ENCODE measurements at places on chromosomes 4 and X.

DNA sequence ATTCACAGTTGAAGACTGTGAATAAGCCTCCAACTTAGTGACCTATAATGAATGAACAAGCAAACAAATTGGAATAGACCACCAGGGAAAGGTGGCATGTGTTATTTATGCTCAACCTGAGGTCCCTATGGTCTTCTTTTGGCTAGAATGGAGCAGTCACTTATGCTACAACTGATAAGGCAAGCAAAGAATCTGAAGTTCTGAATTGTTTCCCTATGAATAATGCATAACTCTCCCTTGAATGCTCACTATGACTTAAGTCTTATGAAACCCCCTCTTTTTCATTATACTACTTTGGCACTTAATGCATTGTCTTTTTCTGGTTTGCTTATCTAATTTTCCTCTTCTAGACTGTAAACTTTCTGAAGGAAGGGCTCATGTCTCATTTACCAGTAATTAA lies 2.6 kb downstream of the GIMD1 start:
- DNase-seq: no peak

GRCh38 chr4:138736362-138736761 lies 279.2 kb upstream of the NOCT start:
- DNase-seq: no peak

DNA sequence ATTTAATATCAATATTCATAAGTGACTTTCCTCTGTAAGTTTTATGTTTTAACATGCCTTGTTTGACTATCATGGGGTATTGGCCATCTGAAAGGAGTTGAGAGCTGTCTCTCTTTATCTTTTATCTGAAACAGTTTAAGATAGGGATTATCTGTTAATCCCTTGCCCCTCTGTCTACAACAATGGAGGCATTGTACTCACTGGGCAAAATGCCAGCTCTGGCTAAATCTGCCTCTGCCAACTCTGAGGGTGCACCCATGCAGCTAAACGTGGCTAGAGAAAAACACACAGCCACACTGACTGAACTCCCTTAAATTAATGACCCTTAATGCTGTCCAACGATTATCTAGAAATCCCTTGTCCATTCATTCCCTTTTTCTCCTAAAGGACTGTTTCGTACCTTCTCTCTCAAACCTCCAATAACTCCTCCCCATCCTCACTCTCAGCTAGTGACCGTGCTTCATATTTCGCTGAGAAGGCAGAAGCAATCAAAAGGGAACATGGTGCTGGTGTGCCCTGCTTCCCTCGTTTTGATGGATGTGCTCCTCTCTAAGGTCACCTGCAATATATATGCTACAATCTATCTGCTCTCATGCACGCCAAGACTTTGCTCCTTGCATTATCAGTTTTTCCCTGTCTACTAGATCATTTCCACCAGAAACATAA lies 10.3 kb downstream of the PHKA2 start:
- no peak for DNase-seq

DNA sequence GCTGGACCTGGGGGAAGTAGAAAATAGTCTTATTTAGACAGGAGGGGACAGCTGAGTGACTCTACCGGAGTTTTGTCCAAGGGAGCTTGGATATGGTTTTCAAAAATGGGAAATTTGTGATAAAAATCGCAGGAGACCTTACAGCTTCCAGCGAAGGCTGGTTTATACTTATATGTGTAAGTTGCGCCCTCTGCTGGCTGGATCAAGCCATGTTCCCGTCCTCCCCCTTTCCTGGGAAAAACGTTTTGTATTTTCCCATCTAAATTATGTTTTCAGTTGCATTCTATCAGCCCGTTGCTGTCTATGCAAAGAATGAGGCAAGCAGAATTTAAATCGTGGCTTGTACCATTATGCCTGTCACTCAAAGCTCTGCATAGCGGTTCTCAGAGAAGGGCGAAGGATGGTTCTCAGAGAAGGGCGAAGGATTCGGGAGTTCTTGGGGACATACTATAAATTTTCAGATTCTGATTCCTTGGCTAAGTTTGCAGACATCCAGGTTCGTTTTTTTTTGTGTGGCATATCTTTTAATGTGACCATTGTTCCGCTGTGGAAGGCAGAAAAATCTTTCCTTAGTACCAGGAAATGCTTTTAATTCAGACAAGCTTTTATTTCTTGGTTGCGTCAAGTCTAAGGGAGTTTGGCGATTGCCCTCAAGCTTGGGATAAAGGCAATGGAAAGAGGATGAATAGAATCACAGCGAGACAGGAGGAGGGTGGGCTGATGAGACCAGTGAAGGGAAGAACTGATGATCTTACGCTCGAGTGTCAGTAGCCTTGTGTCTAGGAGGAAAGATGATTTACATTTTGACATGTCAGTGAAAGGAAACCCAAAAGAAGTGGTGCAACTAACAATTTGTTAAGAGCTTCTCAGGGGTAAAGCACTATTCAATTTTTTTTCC lies 128.5 kb upstream of the ARX start:
- peak; percentile 54 for DNase-seq

DNA sequence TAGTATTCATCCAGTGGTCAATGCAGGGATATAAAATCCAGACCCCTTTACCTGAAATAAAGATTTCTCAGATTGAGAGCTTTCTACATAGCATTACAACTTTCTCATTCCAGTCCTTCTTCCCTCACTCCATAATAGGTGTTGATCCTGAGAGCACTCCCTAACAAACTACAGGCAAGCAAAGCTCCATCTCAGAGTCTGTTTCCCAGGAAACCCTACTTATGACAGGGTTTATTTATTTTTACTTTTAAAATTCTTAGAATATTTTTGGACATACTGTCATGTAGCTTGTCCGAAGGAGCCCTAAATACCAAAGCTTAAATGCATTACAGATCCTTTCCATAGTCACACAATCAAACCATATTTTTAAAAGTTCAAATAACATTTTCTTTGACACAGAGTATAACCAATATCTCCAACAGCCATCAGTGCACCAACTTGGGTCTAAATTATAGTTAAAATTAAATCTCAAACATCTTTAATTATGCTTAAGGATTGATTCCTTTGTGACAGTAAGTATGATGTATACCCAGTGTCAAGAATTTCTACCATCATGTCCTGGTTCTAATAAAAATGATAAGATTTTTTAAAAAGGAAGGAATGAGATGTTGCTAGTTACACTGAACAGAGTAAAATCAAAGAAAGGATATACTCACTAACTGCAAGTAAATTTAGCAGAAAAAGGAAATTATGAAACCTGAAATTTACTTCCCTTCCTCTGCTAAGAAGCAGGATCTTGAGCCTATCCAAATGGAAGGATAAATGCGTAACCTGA lies 580.4 kb upstream of the ADGRL3 start:
- DNase-seq: no peak

DNA sequence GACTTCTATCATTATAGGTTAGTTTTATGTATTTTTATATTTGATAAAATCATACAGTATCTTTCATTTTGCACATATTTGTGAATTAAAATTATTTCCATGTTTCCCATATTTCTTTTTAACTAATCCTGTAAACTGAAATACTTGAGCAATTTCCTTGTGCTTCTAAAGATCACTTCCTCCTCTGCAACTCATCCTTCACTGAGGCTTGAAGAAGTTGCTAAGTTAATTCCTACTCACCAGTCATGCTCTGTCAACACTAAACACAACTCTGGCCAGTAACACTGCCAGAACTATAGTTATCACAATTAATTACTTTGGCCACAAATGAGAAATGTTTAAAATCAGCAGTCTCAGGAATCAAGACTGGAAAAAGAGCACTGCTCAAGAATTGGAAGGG lies 6.7 kb downstream of the SPATA4 start:
- peak; percentile 12 for DNase-seq

- peak; percentile 46 for DNase-seq
Observed at GRCh38 chr4:47704693-47705325, 133.1 kb downstream of the CORIN start.

- peak; percentile 1 for DNase-seq
Observed at GRCh38 chrX:48802905-48803200, 986 bp downstream of the HDAC6 start.

GRCh38 chr4:174631901-174632758 lies 109.8 kb upstream of the HPGD start:
- DNase-seq: peak; percentile 68

- DNase-seq: no peak
Observed at GRCh38 chr4:107999932-108000539, 10.3 kb downstream of the HADH start.

DNA sequence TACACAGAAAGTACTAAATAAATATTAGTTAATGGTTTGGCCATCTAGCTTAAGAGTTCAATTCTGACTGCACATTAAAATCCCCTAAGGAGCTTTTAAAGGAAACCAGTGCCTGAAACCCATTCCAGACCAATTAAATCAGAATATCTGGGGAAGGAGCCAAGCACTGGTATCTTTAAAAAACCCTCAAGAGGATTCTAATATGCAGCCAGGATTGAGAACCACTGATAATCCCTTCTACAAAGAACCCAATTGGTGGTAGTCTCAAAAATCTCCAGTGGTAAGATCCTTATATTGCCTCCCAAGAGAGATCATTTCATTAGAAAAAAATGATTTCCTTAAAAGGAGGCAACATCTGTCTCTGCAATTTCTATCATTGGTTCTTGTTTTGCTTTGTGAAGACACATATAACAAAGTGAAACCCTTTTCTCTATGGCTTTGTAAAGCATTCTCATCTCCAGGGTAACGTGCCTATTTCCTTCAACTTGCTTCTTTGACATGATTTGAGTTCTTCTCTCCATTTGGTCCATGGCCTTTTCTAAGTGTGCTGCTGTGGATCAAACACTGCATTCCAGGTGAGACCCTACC lies 3.5 kb downstream of the GPR34 start:
- no peak for DNase-seq

- no peak for DNase-seq
Observed at GRCh38 chr4:69697536-69698242, 44.6 kb upstream of the UGT2A1 start.

DNA sequence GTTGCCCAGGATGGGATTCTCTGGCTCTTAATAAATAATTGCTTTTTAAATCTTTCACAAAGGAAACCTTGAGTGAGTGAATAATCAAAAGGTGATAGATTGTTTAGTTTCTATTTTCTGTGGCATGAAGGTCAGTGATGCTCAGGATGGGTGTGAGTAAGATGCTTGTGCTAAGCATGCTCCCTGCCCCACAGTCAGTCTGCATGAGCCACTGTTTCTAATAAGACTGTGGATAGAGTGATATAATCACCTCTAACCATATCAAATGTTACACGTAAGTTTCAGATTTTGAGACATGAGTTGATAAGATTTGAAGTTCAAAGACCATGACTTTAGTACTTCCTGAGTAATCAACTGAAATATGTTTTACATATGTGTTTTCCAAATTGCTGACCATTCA lies 2.7 kb upstream of the GAGE10 start:
- no peak for DNase-seq

GRCh38 chr4:125116431-125116830 lies 198.3 kb upstream of the FAT4 start:
- DNase-seq: no peak

DNA sequence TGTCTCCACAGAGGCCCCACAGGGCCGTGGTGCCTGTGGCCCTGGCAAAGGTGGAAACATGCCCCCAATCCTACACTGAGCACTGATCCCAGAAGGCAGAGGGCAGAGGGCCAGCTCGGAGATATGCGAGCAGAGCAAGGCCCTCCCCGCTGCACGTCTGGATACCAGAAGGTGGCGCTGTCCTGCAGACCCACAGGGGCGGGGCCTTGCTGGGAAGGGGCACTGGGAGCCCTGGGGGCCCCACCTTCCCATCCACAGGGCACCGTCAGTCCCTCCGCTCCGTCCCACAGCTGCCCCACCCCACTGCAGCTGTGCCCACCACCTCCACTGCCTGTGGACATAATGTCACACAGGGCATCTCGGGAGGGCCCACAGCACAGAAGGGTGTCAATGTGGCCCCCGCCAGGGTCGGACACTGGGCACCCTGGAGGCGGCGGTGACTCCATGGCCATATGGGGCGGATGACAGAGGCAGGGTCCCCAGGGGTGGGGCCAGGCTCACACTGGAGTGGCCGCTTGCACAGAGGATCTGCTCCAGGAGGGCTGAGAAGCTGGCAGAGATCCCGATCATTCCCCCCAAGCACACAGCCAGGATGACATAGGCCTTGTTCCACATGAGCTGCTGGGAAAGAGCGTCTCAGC lies 4.8 kb downstream of the SLC49A3 start:
- peak; percentile 81 for DNase-seq

GRCh38 chrX:1493877-1494510 lies 41.3 kb upstream of the ASMTL start:
- peak; percentile 80 for DNase-seq

DNA sequence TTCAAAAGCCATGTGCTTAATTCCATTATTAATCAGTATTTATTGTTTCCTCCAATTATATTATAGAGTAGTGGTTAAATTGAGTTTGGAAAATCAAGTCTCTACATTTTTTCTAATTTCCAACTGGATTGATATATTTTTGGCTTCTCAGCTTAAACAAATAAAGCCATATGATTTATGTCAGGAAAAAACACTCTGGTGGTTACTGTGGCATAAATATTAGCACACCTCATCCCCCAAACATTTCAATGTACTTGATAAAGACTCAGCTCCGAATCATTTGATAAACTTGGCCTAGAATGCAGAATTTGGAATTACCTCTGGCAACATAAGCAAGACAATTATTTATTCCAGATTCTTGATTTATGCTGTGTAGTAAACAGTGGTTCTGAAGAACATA lies 2313.8 kb downstream of the ARAP2 start:
- DNase-seq: no peak

GRCh38 chr4:24881508-24882196 lies 31.2 kb downstream of the CCDC149 start:
- DNase-seq: peak; percentile 47

- DNase-seq: no peak
Observed at GRCh38 chr4:107468156-107468555, 251.9 kb downstream of the PAPSS1 start.

- no peak for DNase-seq
Observed at GRCh38 chrX:109842611-109843010, 109.6 kb upstream of the ACSL4 start.

GRCh38 chr4:152468408-152468807 lies 67.5 kb downstream of the FBXW7 start:
- peak; percentile 39 for DNase-seq

DNA sequence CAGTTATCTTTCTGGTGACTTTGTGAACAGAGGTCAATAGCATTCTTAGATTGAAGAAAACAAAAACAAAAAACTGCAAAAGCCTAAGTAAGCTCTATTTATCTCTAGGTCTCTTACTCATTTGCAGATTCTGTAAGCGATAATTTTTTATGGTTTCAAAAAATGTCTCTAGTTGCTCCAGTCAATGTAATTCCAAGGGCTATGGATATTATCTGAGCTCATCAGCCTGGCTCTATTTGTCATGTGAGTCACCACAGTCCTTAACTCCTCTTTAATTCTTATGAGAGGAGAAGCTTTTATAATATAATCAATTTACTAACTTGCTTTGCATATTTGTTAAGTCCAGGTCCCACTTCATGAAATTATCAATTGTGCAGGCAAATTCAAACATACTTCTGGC lies 79.1 kb downstream of the NPFFR2 start:
- DNase-seq: no peak
